Activated CD4-positive, alpha-beta T cell treated with anti-CD3 and anti-CD28 coated beads, Interleukin-2, amount 10 ng/mL, durations not matched to agents 7 days and 5 days (primary cell): ENCODE measurements at places on chromosomes 13 and 19. TPM values are rescaled to one million over a fixed set of nuclear protein-coding genes. Genes with fewer than 3 reads are reported as not detected.

DNA sequence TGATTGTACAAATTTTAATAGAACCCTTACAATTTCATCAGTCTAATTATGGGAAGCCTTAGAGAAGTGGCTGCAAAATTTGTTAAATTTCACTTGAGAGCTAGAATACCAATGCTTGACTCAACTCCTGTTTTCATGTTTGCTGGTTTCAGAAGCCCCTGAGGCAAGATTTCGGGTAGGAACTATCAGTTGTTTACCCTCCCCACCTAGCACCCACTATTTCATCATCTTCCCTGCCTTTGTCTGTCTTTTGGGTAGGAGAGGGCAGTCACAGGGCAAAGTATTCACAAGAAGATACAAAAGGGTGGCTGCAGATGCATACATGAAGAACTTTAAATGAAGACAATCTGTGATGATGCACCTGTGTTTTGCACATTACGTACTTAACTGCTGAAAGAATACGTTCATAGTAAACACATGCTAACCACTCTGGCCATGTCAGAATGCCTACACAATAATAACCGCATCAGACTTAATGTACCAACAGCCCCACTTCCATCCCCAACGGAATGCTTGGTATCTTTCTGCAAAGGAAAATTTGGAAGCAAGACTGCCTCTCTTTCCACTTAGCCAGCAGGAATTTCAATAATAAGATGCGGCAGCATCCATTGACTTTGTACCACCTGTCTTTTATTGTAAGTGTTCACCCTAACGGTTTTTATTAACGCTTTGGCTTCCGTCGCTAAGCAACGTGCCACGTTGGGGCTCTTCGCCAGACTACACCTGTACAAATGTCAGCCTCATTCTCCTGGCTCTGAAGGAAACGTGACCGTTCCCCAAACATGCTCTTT, 30.4 kb downstream of the TPT1 start:
- DNase-seq, result no peak

- no peak for DNase-seq
These were observed 29.6 kb upstream of the EEF1AKMT1 start for GRCh38 chr13:20803180-20803965.

DNA sequence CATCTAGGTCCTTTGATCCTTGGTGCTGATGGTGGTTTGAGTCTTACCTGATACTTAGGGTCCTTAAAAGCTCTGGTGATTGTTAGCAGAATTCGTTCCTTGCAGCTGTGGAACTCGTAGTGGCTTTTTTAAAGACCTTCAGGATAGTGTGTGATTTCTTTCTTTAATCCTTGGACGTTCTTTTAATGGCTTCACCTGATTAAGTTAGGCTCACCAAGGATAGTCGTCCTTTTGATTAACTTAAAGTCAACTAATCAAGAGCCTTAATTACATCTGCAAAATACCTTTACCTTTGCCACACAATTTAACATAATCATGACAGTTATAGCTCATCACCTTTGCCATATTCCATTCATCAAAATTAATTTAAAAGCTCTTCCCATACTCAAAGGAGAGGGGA, 1807.7 kb downstream of the OLFM4 start:
- DNase-seq, result no peak

DNA sequence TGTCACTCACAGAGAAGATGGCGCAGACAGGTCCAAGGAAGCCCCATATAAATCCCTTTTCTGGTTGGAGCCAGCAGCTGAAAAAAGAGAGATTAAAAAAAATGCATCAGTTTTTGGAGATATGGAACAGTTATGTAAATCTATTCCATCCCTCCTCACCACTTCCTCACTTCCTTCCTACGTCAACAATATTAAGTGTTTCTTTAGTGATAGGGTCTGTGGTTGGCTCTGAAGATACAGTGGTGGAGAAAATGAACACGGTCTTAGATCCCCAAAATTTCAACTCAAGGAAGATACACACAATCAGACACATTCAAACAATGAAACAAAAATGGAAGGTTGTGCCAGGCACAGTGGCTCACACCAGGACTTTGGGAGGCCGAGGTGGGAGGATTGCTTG, 31.5 kb downstream of the ADGRE2 start:
- no peak for DNase-seq

LINGO3 gene
- 0.44 TPM for total RNA-seq

PLPP2 gene
- total RNA-seq, result 0.15 TPM

ZNF846 gene
- total RNA-seq, result 8.2 TPM

BCL3 gene
- 38.7 TPM for total RNA-seq

TMEM150B gene
- 0.79 TPM for total RNA-seq
